Activated CD8-positive, alpha-beta T cell treated with anti-CD3 and anti-CD28 coated beads, Interleukin-2, amount 10 ng/mL, durations not matched to agents 7 days and 5 days (primary cell): ENCODE measurements at places on chromosomes 1 and 21. TPM values are rescaled to one million over a fixed set of nuclear protein-coding genes. Genes with fewer than 3 reads are reported as not detected.

GRCh38 chr1:170073893-170074249, 624 bp downstream of the KIFAP3 start:
- peak overlapping the region; percentile 91 for H3K4me3 ChIP-seq
- peaks cover 55% of the 10 kb centered on the region for H3K4me1 ChIP-seq
- H3K27me3 ChIP-seq, result no peaks in the 10 kb centered on the region
- H3K27ac ChIP-seq, result peak overlapping the region; percentile 95
- no peak for DNase-seq

- H3K27me3 ChIP-seq, result no peaks in the 10 kb centered on the region
- H3K4me3 ChIP-seq, result no peak overlapping the region
- no peak for DNase-seq
- peaks cover 3% of the 10 kb centered on the region for H3K36me3 ChIP-seq
Observed at GRCh38 chr1:53296117-53296749, 31.6 kb downstream of the LRP8 start.

DNA sequence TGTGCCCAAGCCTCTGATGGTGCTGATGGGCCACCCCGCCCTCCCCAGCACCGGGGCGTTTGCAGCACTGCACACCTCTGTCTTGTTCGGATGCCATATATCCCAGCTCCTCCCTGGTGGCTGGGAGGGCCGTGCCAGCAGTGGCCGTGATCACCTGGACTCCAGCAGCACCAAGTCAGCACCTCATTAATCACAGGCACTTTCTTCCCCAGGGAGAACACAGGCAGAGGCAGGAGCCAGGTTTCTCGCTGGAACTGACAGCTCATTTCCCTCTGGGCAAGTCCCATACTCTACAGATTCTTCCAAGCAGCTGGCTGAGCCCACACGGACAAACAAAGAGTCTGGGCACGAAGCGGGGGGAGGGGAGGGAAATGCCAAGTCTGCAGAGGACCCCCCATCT, 141.7 kb upstream of the EDN2 start:
- no peaks in the 10 kb centered on the region for H3K27me3 ChIP-seq
- no peak overlapping the region for H3K4me3 ChIP-seq
- H3K4me1 ChIP-seq, result peaks cover 35% of the 10 kb centered on the region
- no peak overlapping the region for H3K27ac ChIP-seq
- DNase-seq, result no peak
- H3K36me3 ChIP-seq, result peaks cover 10% of the 10 kb centered on the region

DNA sequence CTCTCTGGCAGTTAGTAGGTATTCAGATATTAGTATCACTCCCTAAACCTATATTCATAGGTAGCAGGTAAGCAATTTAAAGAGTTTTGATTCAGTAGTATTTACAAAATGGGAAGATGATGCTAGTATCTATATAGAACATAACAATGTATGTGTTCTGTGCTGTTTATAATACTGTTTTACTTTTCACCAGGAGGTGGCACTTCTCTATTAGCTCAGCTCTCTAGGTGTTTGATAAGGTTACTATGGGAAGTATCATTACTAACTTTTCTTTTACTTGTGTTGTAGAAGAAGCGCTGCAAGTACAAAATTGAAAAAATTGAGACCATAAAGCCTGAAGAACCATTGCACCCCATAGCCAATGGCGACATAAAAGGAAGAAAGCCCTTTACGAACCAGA, 49.4 kb upstream of the FASLG start:
- H3K27me3 ChIP-seq, result no peaks in the 10 kb centered on the region
- H3K4me3 ChIP-seq, result no peak overlapping the region
- peaks cover 43% of the 10 kb centered on the region for H3K36me3 ChIP-seq
- peaks cover 18% of the 10 kb centered on the region for H3K4me1 ChIP-seq

DNA sequence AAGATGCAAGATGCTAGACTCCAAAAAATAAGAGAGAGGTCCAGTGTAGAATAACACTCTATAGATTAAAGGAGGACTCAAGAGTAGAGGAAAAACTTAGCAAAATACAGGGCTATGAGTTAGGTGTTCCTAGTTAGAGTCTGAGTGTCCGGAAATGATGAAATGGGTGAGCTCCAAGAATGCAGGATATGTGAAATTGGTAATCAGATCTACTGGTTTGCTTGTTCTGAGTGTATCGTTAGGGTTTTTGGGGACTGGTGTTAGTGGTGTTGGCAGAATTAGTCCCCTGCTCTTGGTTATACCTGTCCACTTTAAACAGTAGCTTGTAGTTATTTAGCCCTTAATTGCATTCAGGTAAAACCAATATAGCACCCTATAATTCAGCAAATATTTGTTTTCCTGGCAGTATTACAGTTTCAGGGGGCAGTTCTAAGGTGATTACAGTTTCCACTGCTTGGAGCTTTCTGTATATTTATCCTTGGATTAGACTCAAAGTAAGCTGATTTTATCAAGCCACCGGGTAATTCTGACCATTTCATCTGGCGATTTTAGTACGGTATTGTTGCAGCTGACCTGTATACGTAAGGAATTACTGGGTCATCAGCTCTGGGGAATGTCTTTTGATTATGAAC, 332.7 kb downstream of the CHRM3 start:
- peaks cover 25% of the 10 kb centered on the region for H3K4me1 ChIP-seq
- peak; percentile 54 for DNase-seq

DNA sequence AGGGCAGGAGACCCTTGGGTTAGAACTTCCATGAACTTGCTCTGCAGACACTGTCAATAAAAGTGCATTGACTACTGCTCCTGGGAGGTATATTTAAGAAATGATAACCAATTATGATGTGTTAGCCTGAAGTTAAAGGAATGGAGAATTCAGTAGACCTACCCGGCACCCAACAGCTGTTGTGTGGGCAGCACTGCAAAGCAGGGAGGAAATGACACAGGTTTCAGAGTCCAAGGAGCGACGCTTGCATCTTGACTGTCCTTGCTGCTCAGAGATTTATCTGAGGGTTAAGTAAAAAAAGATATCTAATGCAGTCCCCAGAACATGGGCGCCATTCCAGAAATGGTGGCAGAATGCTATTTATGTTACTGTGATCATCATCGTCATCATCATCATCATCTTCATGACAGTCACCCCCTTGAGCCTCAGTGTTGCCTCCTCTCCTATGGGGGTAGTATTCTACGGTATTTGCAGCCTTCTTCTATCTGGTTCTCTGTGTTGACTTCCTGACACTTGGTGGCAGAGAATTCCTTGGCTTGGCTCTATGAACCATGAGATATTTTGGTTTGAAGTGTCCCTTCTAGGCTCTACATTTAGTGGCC, 225.9 kb downstream of the KAZN start:
- H3K27ac ChIP-seq, result no peak overlapping the region
- no peaks in the 10 kb centered on the region for H3K4me1 ChIP-seq
- no peak overlapping the region for H3K4me3 ChIP-seq
- DNase-seq, result no peak

GRCh38 chr1:3989465-3989864, 89.4 kb upstream of the C1orf174 start:
- H3K36me3 ChIP-seq, result no peaks in the 10 kb centered on the region
- H3K4me1 ChIP-seq, result no peaks in the 10 kb centered on the region
- H3K27me3 ChIP-seq, result peaks cover 7% of the 10 kb centered on the region

GRCh38 chr1:1272341-1273208, 1.1 kb downstream of the UBE2J2 start:
- no peaks in the 10 kb centered on the region for H3K27me3 ChIP-seq
- peaks cover 29% of the 10 kb centered on the region for H3K36me3 ChIP-seq
- H3K4me1 ChIP-seq, result peaks cover 39% of the 10 kb centered on the region
- H3K27ac ChIP-seq, result peak overlapping the region; percentile 87

- no peak overlapping the region for H3K27ac ChIP-seq
- H3K36me3 ChIP-seq, result peaks cover 17% of the 10 kb centered on the region
- no peak overlapping the region for H3K4me3 ChIP-seq
- DNase-seq, result no peak
Observed at GRCh38 chr1:109327285-109327684, 20.5 kb upstream of the MYBPHL start.

DNA sequence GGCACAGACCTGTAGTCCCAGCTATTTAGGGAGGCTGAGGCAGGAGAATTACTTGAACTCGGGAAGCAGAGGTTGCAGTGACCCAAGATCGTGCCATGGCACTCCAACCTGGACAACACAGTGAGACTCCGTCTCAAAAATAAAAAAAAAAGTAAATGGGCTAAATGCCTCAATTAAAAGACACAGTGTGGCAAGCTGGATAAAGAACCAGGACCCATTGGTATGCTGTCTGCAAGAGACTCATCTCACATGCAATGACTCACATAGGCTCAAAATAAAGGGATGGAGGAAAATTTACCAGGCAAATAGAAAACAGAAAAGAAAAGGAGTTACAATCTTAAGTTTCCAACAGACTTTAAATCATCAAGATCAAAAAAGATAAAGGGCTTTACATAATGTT, 40.3 kb downstream of the ACBD6 start:
- no peak for DNase-seq
- H3K4me3 ChIP-seq, result no peak overlapping the region
- no peak overlapping the region for H3K27ac ChIP-seq
- peaks cover 50% of the 10 kb centered on the region for H3K36me3 ChIP-seq

- no peak overlapping the region for H3K4me3 ChIP-seq
- H3K27ac ChIP-seq, result peak overlapping the region; percentile 73
- DNase-seq, result no peak
- peaks cover 67% of the 10 kb centered on the region for H3K4me1 ChIP-seq
- H3K27me3 ChIP-seq, result no peaks in the 10 kb centered on the region
- peaks cover 12% of the 10 kb centered on the region for H3K36me3 ChIP-seq
Observed at GRCh38 chr1:89754518-89754917, 66.3 kb upstream of the LRRC8D start.

- H3K27me3 ChIP-seq, result no peaks in the 10 kb centered on the region
- DNase-seq, result no peak
Observed at GRCh38 chr1:228149406-228150119, at the start of gene GJC2. Gene GJC2, plus strand, starts transcription at chr1:228149930. Its CDS starts 7,829 bp downstream, at chr1:228157759.

DNA sequence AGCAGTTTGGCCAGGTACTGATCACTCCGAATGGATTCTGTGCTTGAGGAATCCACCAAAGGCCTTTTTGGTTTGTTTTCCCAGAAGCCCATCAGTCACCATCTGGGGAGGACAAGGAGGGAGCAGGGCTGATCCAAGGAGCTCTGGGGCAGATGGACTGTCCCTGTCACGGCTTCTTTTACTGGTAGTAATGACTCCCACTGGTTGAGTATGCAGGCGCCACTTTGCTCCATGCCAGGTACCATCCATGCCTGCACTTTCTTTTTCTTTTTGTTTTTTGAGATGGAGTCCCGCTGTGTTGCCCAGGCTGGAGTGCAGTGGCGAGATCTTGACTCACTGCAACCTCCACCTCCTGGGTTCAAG, 101.7 kb downstream of the UBIAD1 start:
- peaks cover 13% of the 10 kb centered on the region for H3K27me3 ChIP-seq
- no peaks in the 10 kb centered on the region for H3K36me3 ChIP-seq
- no peak overlapping the region for H3K27ac ChIP-seq
- DNase-seq, result no peak
- H3K4me3 ChIP-seq, result no peak overlapping the region

GRCh38 chr1:176461576-176461975, 1.4 kb upstream of the PAPPA2 start:
- DNase-seq, result no peak
- no peak overlapping the region for H3K4me3 ChIP-seq
- no peaks in the 10 kb centered on the region for H3K36me3 ChIP-seq

DNA sequence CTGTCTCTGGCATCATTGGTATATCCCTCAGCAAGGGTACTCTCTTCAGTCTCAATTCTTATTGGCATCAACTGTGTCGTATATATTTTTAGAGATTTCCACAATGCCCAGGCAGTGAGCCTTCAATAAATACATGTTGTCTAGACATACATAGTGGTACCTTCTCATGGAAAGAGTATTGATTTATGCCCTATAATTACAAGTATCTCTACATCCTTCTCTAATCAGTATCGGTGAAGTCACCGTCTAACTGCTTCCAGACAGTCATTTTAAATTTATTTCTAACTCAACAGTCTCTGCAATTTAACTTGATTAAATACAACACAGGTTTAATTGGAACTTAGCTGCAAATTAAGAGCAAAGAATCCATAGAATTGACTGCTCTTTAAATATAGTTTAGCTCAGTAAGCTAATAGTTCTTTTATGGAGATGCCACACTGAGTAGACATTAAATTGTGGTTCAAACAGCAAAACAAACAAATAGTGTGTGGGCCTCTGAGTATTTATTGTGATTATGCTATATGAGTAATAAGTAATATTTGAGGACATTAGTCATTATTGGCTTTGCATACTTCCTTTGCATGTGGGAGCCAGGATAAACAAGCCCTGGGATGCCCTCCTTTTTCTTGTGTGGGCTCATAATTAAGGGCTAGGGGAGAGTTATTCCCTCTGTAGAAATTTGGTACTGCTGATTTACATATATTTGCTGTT, 126.9 kb upstream of the DUSP10 start:
- H3K4me3 ChIP-seq, result no peak overlapping the region
- no peak overlapping the region for H3K27ac ChIP-seq
- DNase-seq, result no peak
- H3K27me3 ChIP-seq, result peaks cover 1% of the 10 kb centered on the region
- H3K36me3 ChIP-seq, result no peaks in the 10 kb centered on the region

DNA sequence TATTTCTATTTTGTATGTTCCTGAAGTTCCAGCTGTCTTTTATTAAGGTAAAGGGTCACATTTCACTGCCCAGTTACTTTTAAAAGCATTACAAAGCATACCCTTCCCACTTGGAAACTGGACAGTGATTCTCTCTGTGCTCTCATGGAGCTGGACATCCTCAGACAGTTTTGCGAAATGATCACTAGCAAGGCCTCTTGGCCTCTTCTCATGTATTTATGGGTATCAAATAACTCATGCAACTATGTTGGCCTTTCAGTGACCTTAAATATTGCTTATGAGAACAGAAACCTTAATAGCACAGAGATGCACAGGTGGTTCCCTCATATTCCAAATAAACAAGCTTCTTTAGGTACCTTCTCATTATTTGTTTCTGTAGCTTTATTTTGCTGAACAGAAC, 7.9 kb upstream of the AMPD1 start:
- no peak for DNase-seq
- H3K4me1 ChIP-seq, result peaks cover 6% of the 10 kb centered on the region
- peaks cover 27% of the 10 kb centered on the region for H3K36me3 ChIP-seq
- no peak overlapping the region for H3K27ac ChIP-seq
- no peak overlapping the region for H3K4me3 ChIP-seq

Gene OR2M3
- total RNA-seq, result not detected

Gene DIRAS3
- total RNA-seq, result not detected

Gene TTC22
- total RNA-seq, result 6.5 TPM

Gene RAVER2
- 1.2 TPM for total RNA-seq

Gene LRRC3
- 3.2 TPM for total RNA-seq

Gene OR2L5
- total RNA-seq, result not detected

Gene KIF21B
- 158 TPM for total RNA-seq

Gene LENEP
- total RNA-seq, result 0.91 TPM

Gene OR2T33
- total RNA-seq, result not detected

Gene BMP8A
- 0.16 TPM for total RNA-seq

Gene C1QA
- total RNA-seq, result not detected

Gene SERINC2
- total RNA-seq, result 0.13 TPM
